ENCODE measurements at places on chromosomes 5 and 9. TPM values are rescaled to one million over a fixed set of nuclear protein-coding genes. Genes with fewer than 3 reads are reported as not detected.

DNA sequence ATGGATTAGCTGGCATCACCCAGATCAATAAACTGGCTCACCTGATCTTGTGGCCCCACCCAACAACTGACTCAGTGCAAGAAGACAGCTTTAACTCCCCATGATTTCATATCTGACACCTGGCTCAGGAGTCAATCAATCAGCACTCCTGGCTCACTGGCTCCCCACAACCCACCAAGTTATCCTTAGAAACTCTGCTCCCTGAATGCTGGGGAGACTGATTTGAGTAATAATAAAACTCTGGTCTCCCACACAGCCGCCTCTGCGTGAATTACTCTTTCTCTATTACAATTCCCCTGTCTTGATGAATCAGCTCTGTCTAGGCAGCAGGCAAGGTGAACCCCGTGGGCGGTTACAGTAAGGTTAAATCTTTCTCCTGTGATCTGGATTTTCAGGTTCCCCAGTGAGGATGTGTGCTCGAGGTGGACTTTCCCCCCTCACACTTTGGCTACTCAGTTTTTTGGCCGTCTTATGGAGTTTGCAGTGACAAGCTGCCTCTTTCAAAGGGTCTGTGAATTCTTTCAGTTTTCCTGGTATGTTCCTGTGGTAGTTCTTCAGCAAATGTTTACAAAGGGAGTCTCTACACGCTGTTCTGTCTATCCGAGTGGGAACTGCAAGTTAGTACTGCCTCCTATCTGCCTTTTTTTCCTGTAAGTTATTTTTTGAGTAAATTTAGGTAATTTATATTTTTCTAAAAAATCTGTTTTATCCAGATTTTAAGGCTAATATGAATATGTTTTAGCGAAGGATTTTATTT is 500.2 kb upstream of the NUDT12 start:
- DNase-seq, result no peak
- no peaks in the 10 kb centered on the region for H3K4me1 ChIP-seq
- H3K27ac ChIP-seq, result no peak overlapping the region
- no peaks in the 10 kb centered on the region for H3K27me3 ChIP-seq
- no peak overlapping the region for H3K4me3 ChIP-seq

DNA sequence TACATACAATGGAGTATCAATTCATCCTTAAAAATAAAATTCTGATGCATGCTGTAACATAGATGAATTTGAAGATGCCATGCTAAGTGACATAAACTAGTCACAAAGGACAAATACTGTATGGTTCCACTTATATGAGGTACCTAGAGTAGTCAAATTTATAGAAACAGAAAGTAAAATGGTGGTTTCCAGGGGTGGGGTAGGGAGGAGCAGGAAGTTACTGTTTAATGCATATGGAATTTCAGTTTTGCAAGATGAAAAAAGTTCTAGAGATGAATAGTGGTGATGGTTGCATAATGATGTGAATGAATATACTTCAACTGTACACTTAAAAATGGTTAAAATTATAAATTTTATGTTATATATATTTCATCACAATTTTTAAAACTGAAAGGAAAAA is 57.3 kb upstream of the FNIP1 start:
- no peak overlapping the region for H3K27ac ChIP-seq
- H3K4me3 ChIP-seq, result no peak overlapping the region
- no peaks in the 10 kb centered on the region for H3K27me3 ChIP-seq
- H3K36me3 ChIP-seq, result no peaks in the 10 kb centered on the region

- no peaks in the 10 kb centered on the region for H3K4me1 ChIP-seq
- H3K36me3 ChIP-seq, result no peaks in the 10 kb centered on the region
- no peaks in the 10 kb centered on the region for H3K27me3 ChIP-seq
Observed at GRCh38 chr5:18872978-18873377, 1115.0 kb downstream of the CDH18 start.

- peak within 1 kb of the TSS; percentile 60 for H3K27ac ChIP-seq
- no peaks in the 10 kb centered on the region for H3K36me3 ChIP-seq
- H3K4me1 ChIP-seq, result no peaks in the 10 kb centered on the region
- H3K4me3 ChIP-seq, result peak within 1 kb of the TSS; percentile 9
- H3K27me3 ChIP-seq, result no peaks in the 10 kb centered on the region
- no peak for DNase-seq
Observed at GRCh38 chr5:36301858-36302603, at the start of gene RANBP3L. TSS of gene RANBP3L (minus strand) at chr5:36301902. CDS start at chr5:36301416, 486 bp downstream.

PCDHA1 gene
- not detected for total RNA-seq

SLC6A19 gene
- total RNA-seq, result not detected

- no peaks in the 10 kb centered on the region for H3K27me3 ChIP-seq
- no peaks in the 10 kb centered on the region for H3K36me3 ChIP-seq
- H3K4me3 ChIP-seq, result no peak overlapping the region
- no peak for DNase-seq
Observed at GRCh38 chr5:102740515-102740914, 14.6 kb upstream of the PAM start.

- H3K4me3 ChIP-seq, result no peak overlapping the region
- H3K27me3 ChIP-seq, result no peaks in the 10 kb centered on the region
- H3K4me1 ChIP-seq, result no peaks in the 10 kb centered on the region
- H3K36me3 ChIP-seq, result no peaks in the 10 kb centered on the region
- H3K27ac ChIP-seq, result no peak overlapping the region
Observed at GRCh38 chr9:72412483-72413040, 47.6 kb upstream of the ZFAND5 start.

- H3K4me1 ChIP-seq, result peaks cover 7% of the 10 kb centered on the region
- peaks cover 18% of the 10 kb centered on the region for H3K27me3 ChIP-seq
- no peak within 1 kb of the TSS for H3K4me3 ChIP-seq
Observed at GRCh38 chr9:136742591-136743391, at the start of gene LCN10. TSS of gene LCN10 (minus strand) at chr9:136742940. CDS start at chr9:136742903, 37 bp downstream.

GRCh38 chr5:142132916-142133315 is 24.3 kb downstream of the NDFIP1 start:
- no peaks in the 10 kb centered on the region for H3K4me1 ChIP-seq
- H3K27ac ChIP-seq, result no peak overlapping the region
- no peak overlapping the region for H3K4me3 ChIP-seq
- no peak for DNase-seq
- H3K27me3 ChIP-seq, result no peaks in the 10 kb centered on the region

GRCh38 chr5:33195431-33196165 is 245.2 kb upstream of the TARS1 start:
- H3K4me1 ChIP-seq, result no peaks in the 10 kb centered on the region
- no peak for DNase-seq
- no peak overlapping the region for H3K4me3 ChIP-seq
- H3K27me3 ChIP-seq, result no peaks in the 10 kb centered on the region
- no peak overlapping the region for H3K27ac ChIP-seq

PTGER4 gene
- total RNA-seq, result 9.4 TPM

- H3K4me3 ChIP-seq, result no peak overlapping the region
- H3K27ac ChIP-seq, result no peak overlapping the region
- no peaks in the 10 kb centered on the region for H3K4me1 ChIP-seq
- DNase-seq, result no peak
Observed at GRCh38 chr5:160788102-160788660, 63.8 kb downstream of the ATP10B start.

GRCh38 chr5:72195581-72195980 is 88.3 kb downstream of the MAP1B start:
- H3K4me1 ChIP-seq, result no peaks in the 10 kb centered on the region
- H3K4me3 ChIP-seq, result no peak overlapping the region
- no peak for DNase-seq

DNA sequence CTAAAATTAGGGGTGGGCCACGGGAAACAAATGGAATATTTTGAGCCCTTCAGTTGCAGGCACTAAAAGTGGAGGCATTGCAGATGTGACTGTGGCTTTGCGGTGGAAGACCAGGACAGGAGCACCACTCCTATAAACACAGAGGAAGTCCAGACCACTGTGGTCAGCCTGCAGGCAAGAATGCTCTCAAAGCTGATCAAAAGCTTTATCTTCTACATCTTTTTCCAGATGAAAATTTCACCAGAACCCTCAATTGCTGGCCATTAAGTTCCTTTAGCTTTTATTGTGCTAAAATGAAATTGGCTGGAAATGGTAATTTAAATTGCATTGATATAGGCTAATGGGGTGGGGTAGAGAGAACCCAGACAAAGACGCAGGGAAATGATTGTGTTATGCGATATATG is 208.8 kb downstream of the ERCC6L2 start:
- no peaks in the 10 kb centered on the region for H3K36me3 ChIP-seq
- H3K27ac ChIP-seq, result no peak overlapping the region
- no peaks in the 10 kb centered on the region for H3K4me1 ChIP-seq
- no peak for DNase-seq

KIF12 gene
- total RNA-seq, result 1.5 TPM

DNA sequence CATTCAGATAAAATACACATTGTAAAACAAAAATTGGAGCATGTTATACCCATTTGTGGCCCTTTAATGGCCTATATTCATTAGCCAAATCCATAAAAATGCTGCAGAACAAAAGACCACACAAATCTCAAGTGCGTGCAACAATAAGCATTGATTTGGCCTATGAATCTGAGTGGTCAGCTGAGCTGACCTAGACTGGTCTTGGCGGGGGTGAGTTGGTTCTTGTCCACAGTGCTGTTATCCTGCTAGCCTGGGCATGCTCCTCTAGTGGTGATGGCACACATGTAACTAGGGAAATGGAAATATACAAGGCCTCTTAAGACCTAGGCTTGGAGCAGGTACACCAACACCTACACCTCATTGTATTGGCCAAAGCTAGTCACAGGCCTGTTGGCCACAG is 122.2 kb upstream of the TBCA start:
- DNase-seq, result no peak
- no peak overlapping the region for H3K27ac ChIP-seq
- no peaks in the 10 kb centered on the region for H3K36me3 ChIP-seq

SPATA31A1 gene
- not detected for total RNA-seq

HCN1 gene
- not detected for total RNA-seq

HSPA5 gene
- 143 TPM for total RNA-seq

GRCh38 chr9:3497857-3498256 is 27.9 kb downstream of the RFX3 start:
- no peak for DNase-seq
- H3K4me1 ChIP-seq, result no peaks in the 10 kb centered on the region
- H3K27me3 ChIP-seq, result no peaks in the 10 kb centered on the region
- H3K27ac ChIP-seq, result no peak overlapping the region

DNA sequence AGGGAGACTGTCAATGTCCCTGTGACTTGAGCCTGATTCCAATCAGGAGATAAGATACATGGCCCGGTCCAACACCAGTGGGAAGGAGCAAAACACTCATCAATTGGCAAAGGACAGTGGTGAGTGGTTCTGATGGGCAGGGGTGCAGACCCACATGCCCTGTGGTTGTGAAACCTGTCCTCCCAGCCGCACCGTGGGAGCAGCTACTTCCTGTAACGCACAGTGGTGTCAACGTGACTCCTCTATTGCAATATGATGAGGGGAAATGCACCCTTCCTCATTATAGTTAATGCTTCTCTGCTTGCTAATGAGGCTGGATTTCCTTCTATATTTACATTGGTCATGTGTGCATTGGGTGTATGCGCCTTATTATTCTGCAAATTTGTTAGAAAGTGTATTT is 223.0 kb downstream of the IRX1 start:
- DNase-seq, result no peak
- no peaks in the 10 kb centered on the region for H3K27me3 ChIP-seq
- no peaks in the 10 kb centered on the region for H3K4me1 ChIP-seq
- H3K4me3 ChIP-seq, result no peak overlapping the region
- no peak overlapping the region for H3K27ac ChIP-seq

QRFP gene
- not detected for total RNA-seq

DNA sequence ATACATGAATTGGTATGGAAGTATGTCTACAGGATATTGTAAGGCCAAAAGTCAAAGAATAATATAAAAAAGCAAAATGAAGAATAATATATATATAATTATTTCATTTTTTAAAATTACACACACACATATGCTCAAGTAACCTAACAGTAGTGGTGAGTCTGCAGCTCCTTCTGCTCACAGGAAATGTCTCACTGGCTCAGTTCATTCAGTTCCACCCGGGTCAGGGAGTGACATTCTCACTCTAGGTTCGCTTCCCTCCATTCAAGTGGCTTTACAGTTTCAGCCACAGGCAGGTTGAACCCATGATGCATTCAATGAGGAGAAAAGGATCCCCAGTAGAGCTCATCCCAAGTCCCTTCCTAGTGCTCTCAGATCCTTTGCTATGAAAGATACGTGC is 90.8 kb downstream of the SUSD1 start:
- H3K36me3 ChIP-seq, result no peaks in the 10 kb centered on the region
- H3K27me3 ChIP-seq, result no peaks in the 10 kb centered on the region
- no peak overlapping the region for H3K27ac ChIP-seq
- H3K4me1 ChIP-seq, result no peaks in the 10 kb centered on the region
- DNase-seq, result no peak
- H3K4me3 ChIP-seq, result no peak overlapping the region

STPG3 gene
- total RNA-seq, result not detected

DNA sequence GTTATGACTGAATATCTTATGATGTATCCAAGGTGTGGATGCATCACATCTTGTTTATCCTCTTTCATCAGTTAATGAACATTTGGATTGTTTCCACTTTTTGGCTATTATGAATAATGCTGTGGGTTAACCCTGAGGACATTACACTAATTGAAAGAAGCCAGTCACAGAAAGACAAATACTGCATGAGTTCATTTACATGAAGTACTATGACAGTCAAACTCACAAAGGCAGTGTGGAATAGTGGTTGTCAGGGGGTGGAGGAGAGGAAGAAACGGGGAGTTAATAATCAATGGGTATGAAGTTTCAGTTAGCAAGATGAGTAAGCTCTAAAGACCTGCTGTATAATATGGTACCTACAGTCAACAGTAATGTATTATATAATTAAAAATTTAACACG is 409.4 kb upstream of the CTNND2 start:
- DNase-seq, result no peak
- no peaks in the 10 kb centered on the region for H3K27me3 ChIP-seq
- no peak overlapping the region for H3K4me3 ChIP-seq
- no peaks in the 10 kb centered on the region for H3K36me3 ChIP-seq
- H3K27ac ChIP-seq, result no peak overlapping the region
- no peaks in the 10 kb centered on the region for H3K4me1 ChIP-seq

PDE8B gene
- 54.4 TPM for total RNA-seq

- no peak overlapping the region for H3K4me3 ChIP-seq
- H3K4me1 ChIP-seq, result no peaks in the 10 kb centered on the region
- no peak overlapping the region for H3K27ac ChIP-seq
Observed at GRCh38 chr9:103681435-103681834, 412.7 kb upstream of the SMC2 start.

GRCh38 chr5:31106278-31106677 is 87.2 kb upstream of the CDH6 start:
- H3K27me3 ChIP-seq, result no peaks in the 10 kb centered on the region
- H3K4me3 ChIP-seq, result no peak overlapping the region
- H3K4me1 ChIP-seq, result no peaks in the 10 kb centered on the region
- H3K36me3 ChIP-seq, result no peaks in the 10 kb centered on the region
- no peak overlapping the region for H3K27ac ChIP-seq
- DNase-seq, result no peak

Data from uterus (tissue), 4 donors.